ENCODE measurements at places on chromosomes 4 and X. TPM values are rescaled to one million over a fixed set of nuclear protein-coding genes. Genes with fewer than 3 reads are reported as not detected.

COL4A6 gene
- polyA plus RNA-seq = 65.8 TPM

FRG2 gene
- not detected for polyA plus RNA-seq

UGT2B17 gene
- not detected for polyA plus RNA-seq

TMEM187 gene
- polyA plus RNA-seq = 13.6 TPM

TEC gene
- 0.67 TPM for polyA plus RNA-seq

SH3D19 gene
- polyA plus RNA-seq = 57.1 TPM

FRMPD3 gene
- 0.95 TPM for polyA plus RNA-seq

TMPRSS11B gene
- polyA plus RNA-seq = not detected

LDB2 gene
- 29.0 TPM for polyA plus RNA-seq

SLC10A4 gene
- polyA plus RNA-seq = 1.2 TPM

FAM53A gene
- 2.9 TPM for polyA plus RNA-seq

ARX gene
- polyA plus RNA-seq = not detected

ARHGAP36 gene
- polyA plus RNA-seq = 0.11 TPM

DNA sequence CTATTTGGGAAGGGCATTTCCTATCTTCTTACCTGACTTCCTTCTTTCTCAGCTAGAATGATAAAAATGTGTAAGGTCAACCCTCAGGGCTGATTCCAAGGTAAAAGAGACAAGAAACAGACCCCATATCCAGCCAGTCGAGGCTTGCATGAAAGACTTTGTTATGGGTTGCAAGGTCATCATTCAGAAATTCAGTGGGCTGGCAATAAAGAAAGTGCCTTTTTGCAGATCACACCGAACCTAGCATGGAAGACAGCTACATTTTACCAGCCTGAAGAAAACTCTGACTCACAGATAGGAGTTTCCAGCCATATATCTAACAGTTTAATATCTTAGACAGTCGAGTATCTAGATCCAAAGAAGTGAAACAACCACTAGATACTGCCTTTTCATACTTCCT is 87.4 kb downstream of the PDGFC start:
- DNase-seq = no peak

- no peak for DNase-seq
These were observed 58.0 kb downstream of the RHOH start for GRCh38 chr4:40254608-40255392.

- no peak for DNase-seq
These were observed 12.2 kb downstream of the DSPP start for GRCh38 chr4:87620491-87620890.

GRCh38 chr4:124061413-124061812 is 651.1 kb downstream of the ANKRD50 start:
- no peak for DNase-seq

DNA sequence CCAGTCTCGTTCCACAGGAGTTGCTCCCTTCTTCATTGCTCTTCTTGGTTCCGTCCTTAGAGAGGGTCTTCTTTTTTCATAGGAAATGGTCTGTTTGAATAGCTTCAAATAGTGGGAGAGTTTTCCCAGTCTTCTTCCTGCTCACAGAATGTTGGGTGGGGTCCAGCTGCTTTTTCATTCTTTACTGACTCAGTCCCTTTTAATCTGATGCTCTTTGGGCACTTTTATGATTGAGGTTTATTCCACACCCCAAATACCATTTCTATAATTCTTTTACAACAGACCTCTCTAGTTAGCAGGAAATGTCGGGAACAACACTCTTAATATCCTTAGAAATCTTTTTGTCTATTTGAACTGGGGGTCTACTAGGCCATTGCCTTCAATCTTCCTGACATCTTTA is 239.5 kb downstream of the PRDM5 start:
- DNase-seq = no peak

DNA sequence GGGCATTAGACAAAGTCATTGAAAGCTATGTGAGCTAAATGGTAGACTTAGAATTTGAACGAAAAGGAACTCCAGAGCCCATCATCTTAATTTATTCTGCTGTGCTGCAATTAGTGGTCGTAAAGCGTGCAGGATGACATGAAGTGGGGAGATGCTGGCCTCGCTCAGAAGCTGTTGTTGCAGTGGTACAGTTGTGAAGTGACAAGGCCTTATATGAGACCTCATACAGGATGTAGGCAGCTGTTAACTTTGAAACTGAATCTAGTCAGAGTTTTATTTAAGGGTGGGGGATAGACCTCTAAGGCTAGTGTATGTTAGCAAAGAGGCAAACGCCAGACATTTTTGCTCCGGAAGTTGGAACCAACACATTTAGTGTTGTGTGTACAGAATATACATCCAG is 13.4 kb downstream of the KLF3 start:
- DNase-seq = no peak

- no peak for DNase-seq
These were observed 5.2 kb upstream of the AFF2 start for GRCh38 chrX:148495176-148495575.

DNA sequence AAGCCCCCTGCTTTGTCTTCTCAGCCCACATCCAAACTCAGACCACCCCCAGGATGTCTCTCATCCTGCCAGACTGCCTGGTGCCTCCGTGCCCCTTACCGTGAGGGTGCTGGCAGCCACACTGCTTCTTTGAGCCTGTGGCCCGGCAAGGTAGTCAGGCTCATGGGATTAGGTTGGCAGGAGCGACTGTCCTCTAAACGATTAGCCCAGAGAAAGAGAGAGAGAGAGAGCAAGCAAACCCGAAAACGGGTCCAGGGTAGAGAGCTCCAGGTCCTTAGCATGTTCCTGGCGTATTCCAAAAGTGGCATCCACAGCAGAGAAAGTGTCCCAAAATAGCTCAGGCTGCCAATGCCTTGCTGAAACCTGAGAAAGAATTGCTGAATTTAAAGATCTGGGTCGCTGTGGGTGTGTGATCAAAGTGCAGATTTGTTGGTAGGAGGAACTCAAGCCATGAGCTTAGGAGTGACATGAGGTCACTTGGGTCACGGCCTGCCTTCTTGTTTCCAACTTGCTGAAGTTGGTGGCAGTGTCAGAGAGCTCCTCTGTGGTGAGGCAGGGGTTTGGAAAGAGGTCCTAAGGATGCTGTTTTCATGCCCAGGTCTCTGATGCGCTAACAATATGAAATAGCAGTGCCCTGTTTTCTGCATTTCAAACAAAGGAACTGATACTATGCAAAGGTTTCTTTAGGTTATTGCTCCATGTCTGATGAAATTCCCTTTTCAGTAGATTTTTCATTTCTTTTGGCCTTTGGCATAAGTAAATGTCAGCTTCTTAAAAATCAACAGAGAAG is 81.6 kb downstream of the RTL9 start:
- DNase-seq = no peak

DNA sequence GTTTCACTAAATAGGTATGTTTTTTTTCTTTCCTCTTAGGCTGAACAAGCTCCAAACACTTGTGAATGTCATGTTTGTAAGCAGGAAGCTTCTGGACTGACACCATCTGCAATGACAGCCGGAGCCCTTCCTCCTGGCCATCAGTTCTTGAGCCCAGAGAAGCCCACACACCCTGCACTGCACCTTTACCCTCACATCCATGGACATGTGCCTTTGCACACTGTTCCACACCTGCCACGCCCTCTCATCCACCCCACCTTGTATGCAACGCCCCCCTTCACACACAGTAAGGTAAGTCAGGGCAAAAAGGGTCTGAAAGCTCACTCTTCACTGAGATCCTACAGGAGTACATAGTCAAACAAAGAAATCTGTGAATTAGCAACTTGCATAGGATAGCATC is 84.1 kb downstream of the TNIP2 start:
- DNase-seq = no peak

GRCh38 chr4:53601251-53601764 is 10.0 kb upstream of the LNX1 start:
- DNase-seq = no peak

GRCh38 chrX:130669233-130669632 is 233.8 kb downstream of the ENOX2 start:
- no peak for DNase-seq

GRCh38 chr4:84319124-84319523 is 180.0 kb downstream of the NKX6-1 start:
- no peak for DNase-seq

DNA sequence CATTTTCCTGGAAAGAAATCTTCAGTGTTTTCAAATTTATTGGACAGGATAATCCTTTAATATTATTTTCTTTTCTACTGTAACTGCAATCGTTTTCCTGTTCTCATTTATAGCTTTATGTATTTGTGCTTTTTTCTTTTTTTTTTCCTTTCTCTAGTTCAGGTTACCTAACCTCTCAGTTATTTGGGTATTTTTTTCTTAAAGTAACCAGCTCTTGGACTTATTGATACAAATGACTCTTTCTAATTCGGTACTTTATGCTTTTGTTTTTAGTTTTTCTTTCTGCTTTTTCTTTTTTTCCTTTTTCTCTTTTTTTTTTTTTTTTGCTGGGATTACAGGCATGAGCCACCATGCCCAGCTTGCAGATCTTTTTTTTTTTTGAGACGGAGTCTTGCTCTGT is 25.2 kb downstream of the WWC2 start:
- no peak for DNase-seq

GRCh38 chrX:107374132-107374531 is 75.3 kb upstream of the FRMPD3 start:
- DNase-seq = no peak

GRCh38 chrX:103197721-103198306 is 17.1 kb upstream of the BEX4 start:
- no peak for DNase-seq

DNA sequence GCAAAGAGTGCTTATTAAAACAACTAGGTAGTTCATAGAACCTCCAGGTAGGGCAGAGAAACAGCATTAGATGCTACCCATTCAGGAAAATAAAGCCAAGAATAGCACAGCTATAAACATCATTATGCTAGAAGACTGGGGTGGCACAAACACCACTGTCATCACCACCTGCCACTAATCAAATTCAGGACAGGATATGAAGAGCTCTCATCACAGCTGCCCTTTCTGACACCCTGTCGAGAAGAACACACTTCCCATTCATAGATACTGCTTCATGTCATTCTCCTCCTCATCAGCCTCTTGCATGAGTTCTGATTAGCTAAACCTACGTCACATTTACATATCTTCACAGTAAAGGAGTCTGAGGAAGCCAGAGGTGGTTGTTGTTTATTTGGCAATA is 692.3 kb upstream of the HS3ST1 start:
- DNase-seq = no peak

GRCh38 chr4:24475756-24476155 is 108.6 kb downstream of the DHX15 start:
- DNase-seq = no peak

GRCh38 chr4:165656399-165656798 is 216.6 kb upstream of the TLL1 start:
- DNase-seq = no peak

- DNase-seq = no peak
These were observed 176.3 kb downstream of the ENOX2 start for GRCh38 chrX:130726661-130727060.

DNA sequence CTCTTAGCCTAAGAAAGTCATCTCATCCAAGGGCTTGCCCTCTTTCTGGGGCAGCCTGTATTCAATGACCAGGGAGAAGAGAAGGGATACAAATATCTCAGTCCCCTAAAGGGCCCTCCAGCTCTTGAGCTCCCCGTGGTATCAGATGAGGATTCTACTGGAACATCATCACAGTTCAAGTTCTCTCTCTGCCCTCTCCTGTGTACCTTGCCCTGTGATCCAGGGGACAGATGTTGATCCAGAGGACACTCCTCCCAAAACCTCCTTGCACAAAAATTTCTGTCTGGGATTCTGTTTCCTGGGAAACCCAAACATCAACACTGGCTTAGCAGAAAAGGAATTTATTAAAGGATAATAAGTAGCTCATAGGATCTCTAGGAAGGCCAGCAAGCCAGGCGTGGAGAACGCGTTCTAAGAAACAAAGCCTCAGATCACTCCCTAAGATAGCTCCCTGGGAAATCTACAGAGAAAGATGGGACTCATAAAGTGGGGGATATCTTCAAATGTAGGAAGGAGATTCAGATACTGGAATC is 296.3 kb upstream of the KLF3 start:
- no peak for DNase-seq

GRCh38 chr4:159191989-159192388 is 89.1 kb downstream of the RAPGEF2 start:
- DNase-seq = no peak

- no peak for DNase-seq
These were observed 2.4 kb upstream of the FGFBP2 start for GRCh38 chr4:15965325-15965724.

GRCh38 chrX:35890699-35891098 is 28.8 kb upstream of the CFAP47 start:
- no peak for DNase-seq

DNA sequence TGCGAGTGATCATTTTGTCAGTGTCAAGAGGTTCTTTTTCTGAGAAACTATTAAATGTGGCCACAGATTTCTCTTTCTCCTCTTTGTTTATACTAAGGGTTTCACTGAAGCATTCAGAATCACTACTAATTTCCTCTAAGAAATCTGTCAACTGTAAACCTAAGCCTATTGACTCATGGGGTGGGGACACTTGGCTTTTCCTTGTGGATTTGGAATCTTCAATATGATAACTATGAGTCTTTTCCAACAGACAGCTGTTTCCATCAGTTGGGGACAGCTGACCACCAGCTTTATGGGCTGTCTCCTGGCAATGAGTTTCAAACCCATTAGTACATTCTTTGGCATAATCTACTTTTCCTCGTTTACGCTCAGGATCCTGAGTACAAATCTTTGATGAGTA is 13.8 kb downstream of the PGRMC1 start:
- no peak for DNase-seq

GRCh38 chr4:102862016-102862415 is 6.8 kb upstream of the CISD2 start:
- DNase-seq = no peak

DNA sequence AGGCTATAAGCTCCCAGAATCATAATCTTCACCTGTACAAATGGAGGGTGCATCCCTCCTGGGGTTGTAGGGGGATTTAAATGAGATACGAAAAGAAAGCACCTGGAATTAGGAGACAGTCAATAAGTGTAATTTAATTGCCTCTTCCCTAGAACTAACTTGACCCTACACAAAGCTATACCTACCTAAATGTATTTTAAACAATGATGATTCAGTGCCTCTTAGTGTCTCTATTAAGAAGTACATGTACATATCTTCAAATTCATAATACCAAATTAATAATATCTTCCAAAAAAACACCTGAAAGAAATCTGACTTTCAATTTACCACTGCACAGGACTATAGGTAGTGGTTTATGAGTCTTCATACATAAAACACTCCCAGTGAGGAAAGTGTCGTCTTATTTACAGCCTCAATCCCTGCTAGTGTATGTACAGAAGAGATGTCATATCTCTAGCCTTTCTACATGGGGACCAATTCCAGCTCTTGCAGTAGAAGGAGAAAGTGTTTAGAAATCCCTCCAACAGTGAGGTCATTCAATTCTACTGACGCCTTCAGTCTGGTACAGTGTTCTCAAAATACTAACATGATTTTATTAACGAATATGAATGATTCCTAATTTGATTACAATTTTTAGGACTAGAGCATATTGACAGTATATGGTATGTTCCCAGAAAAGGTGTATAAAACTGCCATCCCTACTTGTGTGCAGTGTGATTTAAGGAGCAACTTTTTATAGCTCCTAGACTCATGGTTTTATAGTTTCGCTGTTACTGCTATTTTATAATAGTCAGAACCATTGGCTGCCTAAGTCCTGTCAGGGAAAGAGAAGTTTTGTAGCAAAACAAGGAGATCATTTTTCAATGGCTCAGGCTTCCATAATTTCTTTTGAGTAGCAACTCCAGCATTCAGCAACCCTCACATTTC is 282.7 kb downstream of the UNC5C start:
- no peak for DNase-seq

GRCh38 chrX:46649421-46650260 is 76.1 kb downstream of the CHST7 start:
- DNase-seq = no peak

Data from urinary bladder (tissue), 4 donors.